ENCODE measurements at places on chromosomes 13 and 19. TPM values are rescaled to one million over a fixed set of nuclear protein-coding genes. Genes with fewer than 3 reads are reported as not detected.
A peak's percentile ranks its signal among the peaks of the same experiment; 100 is the strongest.

Gene OLFM4
- 0.15 TPM for total RNA-seq

Gene AMER2
- total RNA-seq: not detected

Gene LILRA5
- 1.3 TPM for total RNA-seq

Gene ZNF486
- 1.7 TPM for total RNA-seq

Gene AP1M2
- not detected for total RNA-seq

Gene FCAR
- 0.37 TPM for total RNA-seq

Gene ATP12A
- total RNA-seq: not detected

Gene CLEC17A
- total RNA-seq: not detected

Gene FFAR1
- total RNA-seq: not detected

Gene SOX1
- not detected for total RNA-seq

Gene CTXN1
- 0.22 TPM for total RNA-seq

DNA sequence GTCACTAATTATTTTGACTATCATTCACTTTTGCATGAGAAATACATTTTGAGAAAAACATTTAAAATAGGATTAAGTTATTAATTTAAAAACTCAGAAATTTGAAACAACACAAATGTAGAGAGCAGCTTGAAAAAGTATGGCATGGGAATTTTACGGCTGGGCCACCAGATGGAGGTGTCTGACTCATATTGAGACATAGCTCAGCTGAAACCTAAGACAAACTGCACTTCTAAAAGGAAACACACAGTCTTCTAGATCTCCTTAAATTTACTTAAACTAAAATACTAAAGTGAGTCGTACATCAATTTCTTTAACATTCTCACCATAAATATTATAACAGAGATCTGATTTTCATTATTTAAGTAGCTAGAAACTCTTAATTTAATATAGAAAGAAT, 41.9 kb upstream of the POSTN start:
- no peaks in the 10 kb centered on the region for H3K27me3 ChIP-seq
- H3K36me3 ChIP-seq: no peaks in the 10 kb centered on the region
- H3K4me1 ChIP-seq: no peaks in the 10 kb centered on the region
- DNase-seq: no peak
- no peak overlapping the region for H3K4me3 ChIP-seq

GRCh38 chr13:30111810-30112209, 195.5 kb downstream of the KATNAL1 start:
- H3K27me3 ChIP-seq: no peaks in the 10 kb centered on the region
- no peak for DNase-seq
- H3K4me3 ChIP-seq: no peak overlapping the region
- no peaks in the 10 kb centered on the region for H3K36me3 ChIP-seq
- no peak overlapping the region for H3K27ac ChIP-seq

DNA sequence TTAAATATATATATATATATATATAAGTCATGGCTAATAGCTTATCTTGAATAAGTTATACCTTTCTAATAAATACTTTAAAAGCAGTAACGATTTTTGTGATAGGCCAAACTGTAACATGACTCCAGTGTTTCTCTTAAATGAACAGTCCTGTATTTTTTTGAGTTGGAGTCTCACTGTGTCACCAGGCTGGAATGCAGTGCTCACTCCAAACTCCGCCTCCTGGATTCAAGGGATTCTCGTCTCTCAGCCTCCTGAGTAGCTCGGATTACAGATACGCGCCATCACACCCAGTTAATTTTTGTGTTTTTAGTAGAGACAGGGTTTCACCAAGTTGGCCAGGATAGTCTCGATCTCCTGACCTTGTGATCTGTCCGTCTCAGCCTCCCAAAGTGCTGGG, 814.2 kb upstream of the SLITRK5 start:
- no peak for DNase-seq
- H3K36me3 ChIP-seq: no peaks in the 10 kb centered on the region
- H3K4me1 ChIP-seq: no peaks in the 10 kb centered on the region
- H3K27me3 ChIP-seq: no peaks in the 10 kb centered on the region

DNA sequence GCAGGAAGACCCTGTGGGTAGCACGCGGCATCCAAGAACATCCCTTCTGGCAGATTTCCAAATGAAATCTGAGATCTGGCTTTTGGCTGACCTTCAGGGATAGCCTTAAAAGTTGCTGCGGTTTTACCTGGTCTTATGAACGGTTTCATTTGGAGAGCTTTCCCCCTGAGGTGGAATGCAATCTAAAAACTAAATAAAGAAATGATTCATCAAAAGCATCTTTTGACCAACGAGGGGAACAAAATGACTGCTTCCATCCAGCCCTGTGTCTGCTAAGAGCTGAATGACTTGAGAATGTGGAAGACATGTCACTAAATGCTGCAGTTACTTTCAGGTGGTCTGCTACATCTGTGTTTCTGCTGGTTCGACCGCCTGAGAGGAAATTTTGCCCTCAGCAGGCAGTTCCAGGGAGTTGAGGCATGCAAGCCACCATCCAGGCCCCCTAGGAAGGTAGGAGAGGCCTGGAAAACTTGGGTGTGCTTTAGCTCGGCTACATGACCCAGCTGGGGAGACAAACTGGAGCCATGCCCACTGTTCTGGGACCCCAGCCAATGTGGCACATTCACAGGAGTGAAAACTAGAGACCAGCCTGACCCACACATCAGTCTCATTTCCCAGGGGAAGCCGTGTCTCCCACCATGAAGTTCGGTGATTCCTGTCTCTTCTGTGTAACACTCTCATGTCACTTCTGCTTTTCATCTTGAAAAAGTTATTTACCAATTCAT, 175.1 kb upstream of the KL start:
- no peak overlapping the region for H3K4me3 ChIP-seq
- DNase-seq: peak; percentile 37

GRCh38 chr19:48444129-48444935, 1.5 kb upstream of the GRWD1 start:
- peaks cover 13% of the 10 kb centered on the region for H3K4me1 ChIP-seq
- DNase-seq: no peak
- H3K27me3 ChIP-seq: peaks cover 30% of the 10 kb centered on the region
- H3K27ac ChIP-seq: peak overlapping the region; percentile 83
- H3K4me3 ChIP-seq: peak overlapping the region; percentile 92
- peaks cover 3% of the 10 kb centered on the region for H3K36me3 ChIP-seq

DNA sequence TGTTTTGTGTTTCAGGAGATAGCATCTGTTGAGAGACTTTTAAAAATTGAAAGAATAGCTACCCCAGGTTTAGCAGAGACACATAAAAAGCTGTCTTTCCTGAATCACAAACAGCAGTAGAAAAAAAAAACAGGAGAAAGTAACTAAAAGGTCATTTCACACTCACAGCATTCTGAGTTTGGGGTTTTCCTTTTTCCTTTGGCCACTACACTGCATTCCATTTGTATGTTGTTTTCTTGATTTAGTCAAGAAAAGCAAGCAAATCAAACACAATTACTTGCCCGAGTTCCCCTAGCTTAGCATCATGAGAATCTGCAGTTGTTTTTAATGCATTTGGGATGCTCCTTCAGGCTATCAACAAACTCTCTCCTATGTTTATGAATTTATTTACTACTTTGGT, 161.0 kb downstream of the KCTD12 start:
- peak overlapping the region; percentile 5 for H3K27ac ChIP-seq
- H3K36me3 ChIP-seq: no peaks in the 10 kb centered on the region
- DNase-seq: no peak
- no peaks in the 10 kb centered on the region for H3K27me3 ChIP-seq
- H3K4me3 ChIP-seq: no peak overlapping the region

DNA sequence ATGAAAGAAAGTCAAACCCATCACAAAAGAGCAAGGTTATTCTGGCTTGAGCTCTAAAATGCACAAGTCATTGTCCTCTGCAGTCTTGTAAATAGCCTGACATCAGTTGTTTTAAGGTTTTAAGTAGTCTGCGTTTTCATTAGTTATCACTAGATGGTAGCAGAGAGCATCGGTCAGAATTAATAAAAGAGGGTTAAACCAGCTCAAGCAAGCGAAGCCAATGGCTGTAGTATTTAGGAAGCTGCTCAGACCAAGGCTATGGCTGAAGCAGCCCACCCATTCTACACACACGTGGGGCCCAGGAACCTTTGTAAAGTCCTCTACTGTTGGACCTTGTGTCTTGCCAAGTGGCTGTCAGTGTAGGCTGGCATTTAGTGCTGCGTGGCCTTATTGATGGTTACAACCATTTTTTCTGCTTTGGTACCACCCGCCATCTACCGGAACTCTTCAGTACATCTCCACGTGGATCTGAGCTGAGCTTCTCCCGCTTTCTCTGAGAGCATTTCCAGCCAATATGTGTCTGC, 13.3 kb upstream of the ZNF57 start:
- H3K36me3 ChIP-seq: no peaks in the 10 kb centered on the region
- no peak overlapping the region for H3K4me3 ChIP-seq
- DNase-seq: no peak

DNA sequence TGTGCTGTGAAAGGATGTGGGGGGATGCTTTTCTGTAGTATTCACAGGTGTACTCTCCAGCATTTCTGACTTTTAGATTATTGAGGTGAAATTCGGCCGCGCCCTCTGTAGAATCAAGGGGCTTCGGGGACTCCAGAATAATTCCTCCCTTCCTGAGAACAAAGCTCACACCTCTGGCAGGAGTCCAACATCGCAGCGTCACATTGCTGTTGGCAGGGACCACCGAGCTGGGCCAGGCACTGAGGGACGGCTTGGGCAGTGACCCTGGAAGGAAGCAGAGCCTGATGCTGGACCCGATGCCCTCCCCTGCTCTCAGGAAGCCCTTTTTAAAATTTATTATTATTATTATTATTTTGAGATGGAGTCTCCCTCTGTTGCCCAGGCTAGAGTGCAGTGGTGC, 6.3 kb downstream of the TARM1 start:
- no peaks in the 10 kb centered on the region for H3K36me3 ChIP-seq
- H3K27me3 ChIP-seq: no peaks in the 10 kb centered on the region
- no peak overlapping the region for H3K27ac ChIP-seq
- no peak for DNase-seq
- H3K4me3 ChIP-seq: no peak overlapping the region
- H3K4me1 ChIP-seq: no peaks in the 10 kb centered on the region

GRCh38 chr19:27746691-27747380, 1466.1 kb downstream of the UQCRFS1 start:
- peaks cover 4% of the 10 kb centered on the region for H3K4me1 ChIP-seq
- DNase-seq: peak; percentile 64
- no peaks in the 10 kb centered on the region for H3K36me3 ChIP-seq
- H3K27ac ChIP-seq: no peak overlapping the region

- H3K36me3 ChIP-seq: no peaks in the 10 kb centered on the region
- H3K4me3 ChIP-seq: no peak overlapping the region
- H3K4me1 ChIP-seq: no peaks in the 10 kb centered on the region
- no peaks in the 10 kb centered on the region for H3K27me3 ChIP-seq
- DNase-seq: peak; percentile 32
- no peak overlapping the region for H3K27ac ChIP-seq
These were observed 425.5 kb downstream of the RFC3 start for GRCh38 chr13:34243403-34243802.

- H3K27me3 ChIP-seq: no peaks in the 10 kb centered on the region
- DNase-seq: no peak
- H3K4me3 ChIP-seq: no peak overlapping the region
- H3K27ac ChIP-seq: no peak overlapping the region
These were observed 73.8 kb upstream of the OLFM4 start for GRCh38 chr13:52954838-52955237.

DNA sequence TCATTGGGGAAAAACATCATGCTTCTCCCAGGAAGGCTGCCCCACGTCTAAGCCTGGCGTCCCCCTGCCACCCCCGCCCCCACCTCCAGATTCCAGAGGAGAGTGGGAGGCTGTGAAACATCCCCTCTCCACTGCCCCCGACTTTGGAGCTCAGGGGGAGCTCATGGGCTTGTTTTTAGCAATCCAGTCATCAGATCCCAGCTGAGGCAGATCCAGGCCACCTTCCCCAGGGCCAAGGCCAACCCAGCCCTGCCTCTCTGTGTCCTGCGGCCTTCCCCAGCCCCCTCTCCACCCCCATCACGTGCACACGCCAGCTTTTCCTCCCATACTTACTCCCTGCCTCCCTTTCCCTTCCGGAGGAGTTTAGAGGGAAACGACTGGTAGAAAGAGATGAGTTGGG, 38.8 kb downstream of the SHISA2 start:
- H3K4me3 ChIP-seq: peak overlapping the region; percentile 52
- H3K36me3 ChIP-seq: no peaks in the 10 kb centered on the region
- no peak for DNase-seq
- peaks cover 7% of the 10 kb centered on the region for H3K27me3 ChIP-seq
- no peak overlapping the region for H3K27ac ChIP-seq

DNA sequence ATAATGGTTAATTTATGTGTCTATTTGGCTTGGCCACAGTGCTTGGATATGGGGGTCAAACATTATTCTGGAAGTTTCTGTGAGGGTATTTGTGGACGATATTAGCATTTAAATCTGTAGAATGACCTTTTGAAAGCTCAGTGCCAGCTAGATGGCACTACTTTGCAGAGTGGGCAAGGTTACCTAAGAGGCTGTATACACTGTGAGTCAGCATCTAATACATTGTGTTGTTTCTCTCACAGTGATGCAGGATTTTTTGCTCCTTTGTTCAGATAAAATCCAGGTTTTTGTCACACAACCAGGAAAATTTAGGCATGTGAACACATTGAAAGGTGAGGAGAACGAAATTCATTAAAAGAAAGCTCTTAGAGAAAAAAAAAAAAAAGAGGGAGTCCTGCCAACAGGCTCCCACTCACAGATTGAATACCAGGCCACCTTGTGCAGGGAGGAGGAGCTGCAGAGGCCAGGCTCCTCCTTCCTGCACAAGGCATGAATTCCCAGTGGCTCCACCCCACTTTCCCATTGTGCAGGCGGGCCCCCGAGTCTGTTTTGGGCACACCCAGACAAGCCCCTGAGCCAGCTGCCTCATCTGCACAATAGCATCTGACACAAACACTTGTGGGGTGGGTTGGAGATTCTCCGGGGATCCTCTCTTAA, 551.0 kb upstream of the ATXN8OS start:
- no peaks in the 10 kb centered on the region for H3K36me3 ChIP-seq
- H3K27ac ChIP-seq: no peak overlapping the region
- no peak overlapping the region for H3K4me3 ChIP-seq
- DNase-seq: no peak
- no peaks in the 10 kb centered on the region for H3K27me3 ChIP-seq
- H3K4me1 ChIP-seq: no peaks in the 10 kb centered on the region

- no peaks in the 10 kb centered on the region for H3K27me3 ChIP-seq
- no peak for DNase-seq
- H3K4me1 ChIP-seq: no peaks in the 10 kb centered on the region
- H3K4me3 ChIP-seq: no peak overlapping the region
- H3K36me3 ChIP-seq: no peaks in the 10 kb centered on the region
These were observed 252.6 kb downstream of the RAP2A start for GRCh38 chr13:97686594-97686993.

Measured in heart left ventricle (tissue), 16 donors.